ENCODE measurements at places on chromosomes 3 and 15.

- DNase-seq, result no peak
These were observed 1144.2 kb downstream of the ROBO2 start for GRCh38 chr3:78183906-78184599.

- DNase-seq, result no peak
These were observed 182.8 kb downstream of the THRB start for GRCh38 chr3:24311881-24312280.

- DNase-seq, result no peak
These were observed 52.4 kb downstream of the ANP32A start for GRCh38 chr15:68768321-68768720.

- no peak for DNase-seq
These were observed 667 bp downstream of the UMPS start for GRCh38 chr3:124730941-124731297.

DNA sequence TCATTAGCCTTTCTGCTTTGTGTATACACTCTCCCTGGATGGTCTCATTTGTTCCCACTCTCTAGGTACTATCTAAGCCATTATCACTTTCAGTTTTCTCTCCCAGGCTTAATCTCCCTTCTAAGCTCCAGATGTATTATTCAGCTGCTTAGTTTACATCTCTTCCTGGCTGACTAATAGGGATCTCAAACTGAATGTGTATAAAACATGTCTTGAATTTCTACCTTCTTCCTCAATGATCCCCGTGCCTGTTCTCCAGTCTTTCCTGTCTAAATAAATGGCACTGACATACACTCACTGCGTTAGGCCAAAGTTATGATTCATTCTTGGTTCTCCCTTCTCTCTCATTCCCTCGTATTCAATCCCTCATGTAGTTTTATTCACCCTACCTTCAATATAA, 127.3 kb downstream of the NR2F2 start:
- no peak for DNase-seq

- peak; percentile 64 for DNase-seq
These were observed 42.5 kb upstream of the SNRK start for GRCh38 chr3:43243590-43244587.

DNA sequence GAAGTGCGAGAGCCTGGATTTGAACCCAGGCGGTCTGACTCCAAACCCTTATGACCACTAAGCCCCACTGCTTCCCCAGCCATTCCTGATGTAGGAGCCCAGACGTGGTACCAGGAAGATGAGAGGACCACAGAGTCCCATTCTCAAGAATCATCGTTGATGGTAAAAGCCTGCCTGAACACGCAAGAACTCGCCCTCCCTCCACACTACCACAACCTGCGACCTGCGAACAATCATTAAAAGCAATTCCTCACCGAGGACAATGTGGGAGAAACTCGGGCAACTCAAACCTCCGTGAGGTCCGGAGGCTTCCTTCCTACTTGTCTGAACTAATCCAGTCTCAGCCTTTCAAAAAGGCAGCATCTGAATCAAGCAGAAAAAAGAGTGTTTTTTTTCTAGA, 10.3 kb downstream of the MAGI1 start:
- no peak for DNase-seq

DNA sequence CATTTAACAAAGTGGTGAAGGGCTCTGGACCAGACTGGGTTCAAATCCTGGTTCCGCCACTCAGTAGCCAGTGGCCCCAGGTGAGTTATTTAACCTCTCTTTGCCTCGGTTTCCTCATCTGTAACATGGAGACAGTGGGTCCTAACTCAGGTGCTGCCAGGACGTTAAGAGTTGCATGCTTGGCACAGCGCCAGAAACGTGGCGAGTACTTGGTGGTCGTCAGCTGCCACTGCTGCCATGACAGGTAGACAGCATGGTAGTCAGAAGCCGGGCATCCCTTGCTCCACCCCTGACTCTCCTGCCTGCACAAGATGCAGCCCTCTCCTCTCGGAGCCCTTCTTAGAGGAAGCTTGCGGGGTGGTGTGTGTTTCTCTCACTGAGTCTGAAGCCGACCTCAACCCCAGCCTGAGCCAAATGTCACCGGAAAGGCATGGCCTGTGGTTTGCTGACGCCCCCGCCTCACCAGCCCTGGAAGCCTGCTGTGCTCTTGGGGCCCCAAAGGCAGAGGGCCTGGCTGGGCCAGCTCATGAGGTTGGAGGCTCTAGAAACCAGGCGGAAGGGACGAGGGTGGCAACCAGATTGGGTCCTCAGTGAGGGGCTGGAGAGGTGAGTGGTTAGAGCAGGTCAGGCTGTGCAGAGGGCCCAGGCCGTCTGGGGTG, 160.8 kb upstream of the TLE3 start:
- peak; percentile 84 for DNase-seq

- DNase-seq, result no peak
These were observed 418.4 kb upstream of the RARB start for GRCh38 chr3:25009665-25010064.

DNA sequence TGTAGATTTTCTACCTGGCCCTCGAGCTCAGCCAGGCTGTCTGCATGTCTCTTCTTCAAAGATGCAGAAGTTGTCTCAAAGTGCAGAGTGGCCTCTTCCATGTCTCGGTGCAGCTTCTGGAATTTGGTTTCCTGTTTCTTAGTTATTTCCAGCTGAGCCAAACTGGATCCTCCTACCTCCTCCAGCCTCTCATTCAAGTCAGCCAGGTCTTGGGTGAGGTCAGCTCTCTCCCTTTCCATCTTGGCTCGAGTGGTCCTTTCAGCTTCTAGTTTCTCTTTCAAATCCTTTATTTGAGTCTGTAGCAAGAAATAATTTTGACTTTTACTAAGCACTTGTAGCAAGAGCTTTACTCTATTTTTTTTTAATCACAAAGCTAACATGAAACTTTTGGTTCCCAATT, 81.8 kb downstream of the MYH15 start:
- DNase-seq, result no peak

DNA sequence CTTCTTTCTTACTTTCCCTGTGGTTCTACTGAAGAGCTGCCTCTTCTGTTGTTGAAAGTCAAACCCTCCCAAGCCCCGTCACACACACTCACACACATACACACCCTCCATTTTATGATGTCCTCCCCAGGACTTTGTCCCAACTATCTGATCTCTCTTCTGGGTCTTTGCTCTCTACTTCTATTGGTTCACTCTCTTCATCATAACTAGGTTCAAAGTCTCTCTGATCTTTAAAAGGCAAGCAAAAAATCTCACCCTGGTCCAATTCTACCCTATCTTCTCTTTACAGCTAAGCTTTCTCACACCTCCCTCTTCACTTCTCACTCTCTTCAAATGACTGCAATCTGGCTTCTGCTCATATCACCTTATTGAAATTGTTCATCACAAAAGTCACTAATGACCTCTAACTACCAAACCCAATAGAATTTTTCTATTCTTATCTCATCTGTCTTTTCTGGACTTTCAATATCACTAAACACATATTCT, 34.8 kb downstream of the LRRFIP2 start:
- no peak for DNase-seq

GRCh38 chr15:80059786-80060355, 395 bp downstream of the ZFAND6 start:
- DNase-seq, result peak; percentile 65

- DNase-seq, result peak; percentile 67
These were observed 4.4 kb downstream of the DALRD3 start for GRCh38 chr3:49013738-49014660.

DNA sequence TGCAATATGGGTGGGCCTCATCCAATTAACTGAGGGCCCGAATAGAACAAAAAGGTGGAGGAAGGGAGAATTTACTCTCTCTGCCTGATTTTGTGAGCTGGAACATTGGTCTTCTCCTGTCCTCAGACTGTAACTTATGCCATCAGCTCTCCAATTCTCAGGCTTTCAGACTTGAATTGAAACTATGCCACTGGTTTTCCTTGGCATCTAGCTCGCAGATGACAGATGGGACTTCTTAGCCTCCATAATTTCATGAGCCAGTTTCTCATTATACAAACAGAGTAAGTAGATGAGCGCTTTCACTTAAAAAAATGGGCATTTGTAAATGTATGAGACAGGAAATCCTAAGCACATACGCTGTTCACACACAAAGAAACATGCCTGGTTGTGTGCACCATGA, 8.7 kb upstream of the PTX3 start:
- no peak for DNase-seq

DNA sequence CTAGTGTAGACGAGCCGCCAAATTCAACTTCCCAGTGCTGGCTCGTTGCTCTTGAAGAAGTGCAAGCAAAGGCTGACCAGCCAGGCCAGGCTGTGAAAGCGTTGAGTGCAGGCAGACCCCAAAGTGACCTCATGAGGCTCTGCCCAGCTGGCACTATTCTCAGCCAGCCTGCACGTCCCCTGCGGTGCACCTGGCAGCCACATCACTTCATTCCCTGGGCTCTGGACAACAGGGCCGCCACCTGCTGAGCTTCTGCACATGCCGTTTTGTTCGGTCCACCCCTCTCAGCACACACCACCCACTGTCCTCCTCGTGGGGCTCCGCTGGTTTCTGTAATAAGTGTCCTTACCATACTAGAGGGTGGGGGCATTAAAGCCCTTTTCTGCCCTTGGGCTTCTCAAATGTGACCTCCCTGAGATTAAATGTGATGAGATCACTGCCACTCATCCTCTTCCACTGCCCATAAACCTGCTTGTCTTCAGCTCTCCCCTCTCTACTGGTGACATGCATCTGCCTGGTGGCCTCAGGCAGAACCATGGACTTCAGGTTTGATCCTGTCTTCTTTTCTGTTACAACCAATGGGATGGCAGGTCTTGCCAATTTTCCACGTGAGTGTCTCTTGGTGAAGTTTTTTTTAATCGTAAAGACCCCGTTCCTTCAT, 6.1 kb downstream of the RASGRF1 start:
- no peak for DNase-seq

GRCh38 chr3:179735321-179735720, 82.5 kb downstream of the USP13 start:
- DNase-seq, result no peak

GRCh38 chr3:29453284-29454001, 172.6 kb downstream of the RBMS3 start:
- no peak for DNase-seq

DNA sequence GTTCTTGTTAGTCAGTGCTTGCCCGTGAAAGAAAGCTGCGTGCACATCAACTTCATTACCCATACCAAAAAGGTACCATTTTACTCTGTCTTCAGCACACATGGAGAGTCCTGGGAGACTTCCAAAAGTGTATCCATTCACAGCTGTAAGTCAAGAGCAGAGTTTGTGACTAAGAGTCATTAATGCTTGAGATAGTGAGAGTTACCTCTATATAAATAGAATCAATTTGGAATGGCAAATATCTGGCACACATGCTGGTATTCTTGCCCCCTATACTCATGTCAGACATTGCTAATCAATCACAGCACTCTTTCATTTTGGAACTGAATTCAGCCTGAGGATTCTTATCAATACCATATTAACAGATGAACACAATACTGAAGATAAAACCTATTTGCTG, 14.2 kb downstream of the CP start:
- no peak for DNase-seq

GRCh38 chr3:99875581-99875928, 57.9 kb downstream of the CMSS1 start:
- no peak for DNase-seq

GRCh38 chr15:46177219-46177618, 542.4 kb downstream of the SQOR start:
- no peak for DNase-seq

DNA sequence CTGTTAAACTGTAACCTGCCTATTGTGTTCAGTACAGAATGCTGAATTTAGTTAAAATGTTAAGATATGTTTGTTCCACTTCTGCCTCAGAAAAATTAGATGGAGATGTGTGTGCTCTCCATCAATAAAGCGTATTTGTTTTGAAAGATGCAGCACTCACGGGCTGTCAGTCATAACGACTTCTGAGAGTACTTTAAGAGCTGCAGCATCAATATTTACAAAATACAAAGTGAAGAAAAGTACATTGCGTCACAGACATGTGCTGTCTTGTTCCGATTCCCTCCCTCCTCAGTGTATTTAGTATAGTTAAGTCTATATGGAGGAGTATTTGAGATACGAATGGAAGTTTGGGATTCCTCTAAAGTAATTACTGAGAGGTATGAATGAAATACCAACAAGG, 166.6 kb downstream of the BBX start:
- no peak for DNase-seq

DNA sequence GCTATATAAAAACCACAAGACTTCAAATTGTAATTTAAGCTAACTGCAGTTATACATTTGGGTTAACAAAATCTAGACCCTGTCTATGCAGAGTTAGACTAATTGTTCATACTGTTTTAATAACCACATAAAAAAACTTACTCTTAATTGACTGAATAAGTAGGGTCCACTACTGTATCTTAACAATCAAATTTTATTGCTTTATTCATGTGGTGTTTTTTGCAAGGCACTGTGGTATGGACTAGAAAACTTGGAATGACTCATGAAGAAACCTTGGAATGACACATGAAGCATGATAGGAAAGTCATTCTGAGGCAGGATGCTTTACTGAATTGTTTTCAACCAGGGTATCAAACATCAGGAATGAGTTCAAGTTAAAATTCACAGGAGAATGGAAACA, 2.3 kb downstream of the SERP1 start:
- no peak for DNase-seq

- DNase-seq, result no peak
These were observed 34.0 kb upstream of the ARHGEF3 start for GRCh38 chr3:56835650-56836227.

Data from activated CD8-positive, alpha-beta T cell treated with anti-CD3 and anti-CD28 coated beads, Interleukin-2, amount 10 ng/mL, durations not matched to agents 7 days and 5 days (primary cell).